Astrocyte of the cerebellum (primary cell): ENCODE measurements at places on chromosomes 12 and 14.

- no peak for DNase-seq
Observed at GRCh38 chr12:56190695-56191155, 1.4 kb upstream of the SMARCC2 start.

DNA sequence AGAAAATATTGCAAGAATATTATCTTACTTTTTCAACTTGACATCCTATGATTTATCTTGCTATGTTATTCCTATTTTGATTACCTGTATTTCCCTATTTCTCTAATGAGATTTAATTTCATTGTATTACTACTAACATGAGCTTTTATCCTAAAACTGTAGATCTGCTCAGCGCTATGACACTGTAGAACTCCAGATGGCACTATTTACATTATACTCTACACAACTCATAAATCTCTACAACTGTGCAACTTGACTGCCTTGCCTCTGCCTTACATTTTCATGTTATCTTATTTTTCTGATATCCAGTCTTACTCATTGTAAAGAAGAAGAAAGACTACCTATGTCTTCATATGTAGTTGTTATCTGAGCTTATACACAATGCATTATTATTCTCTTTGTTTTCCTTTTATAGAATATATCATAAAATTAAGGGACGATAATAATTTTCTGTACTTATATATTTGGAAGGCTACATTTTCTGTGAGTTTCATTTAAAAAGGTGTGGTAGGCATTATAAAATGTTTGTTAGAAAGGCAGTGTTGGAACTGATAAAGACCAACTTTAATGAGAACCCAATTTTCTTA is 24.1 kb downstream of the NUP37 start:
- peak; percentile 16 for DNase-seq

DNA sequence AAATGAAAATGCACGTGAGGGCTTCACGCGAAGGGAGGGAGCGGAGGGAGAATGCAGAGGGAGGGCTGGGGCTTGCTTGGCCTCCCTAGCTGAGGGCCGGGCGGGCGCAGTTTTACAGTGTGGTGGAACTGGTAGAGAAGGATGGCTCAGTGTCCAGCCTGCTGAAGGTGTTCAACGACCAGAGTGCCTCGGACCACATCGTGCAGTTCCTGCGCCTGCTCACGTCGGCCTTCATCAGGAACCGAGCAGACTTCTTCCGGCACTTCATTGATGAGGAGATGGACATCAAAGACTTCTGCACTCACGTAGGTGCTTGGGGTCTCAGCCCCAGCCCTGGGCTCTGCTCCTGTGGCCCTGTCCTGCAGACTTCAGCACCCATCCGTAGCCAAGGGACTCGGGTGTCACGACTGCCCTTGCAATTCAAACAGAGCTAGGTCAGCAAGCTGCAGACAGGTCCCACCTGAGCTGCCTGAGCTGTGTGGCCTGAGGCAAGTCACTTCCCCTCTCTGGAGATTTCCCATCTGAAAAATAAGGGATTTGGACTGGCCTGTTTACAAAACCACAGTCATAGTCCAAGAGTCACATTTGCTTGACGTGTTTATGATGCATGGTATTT is 18.4 kb downstream of the OTUB2 start:
- no peak for DNase-seq

GRCh38 chr12:2169489-2169888 is 116.7 kb downstream of the CACNA1C start:
- DNase-seq = no peak

DNA sequence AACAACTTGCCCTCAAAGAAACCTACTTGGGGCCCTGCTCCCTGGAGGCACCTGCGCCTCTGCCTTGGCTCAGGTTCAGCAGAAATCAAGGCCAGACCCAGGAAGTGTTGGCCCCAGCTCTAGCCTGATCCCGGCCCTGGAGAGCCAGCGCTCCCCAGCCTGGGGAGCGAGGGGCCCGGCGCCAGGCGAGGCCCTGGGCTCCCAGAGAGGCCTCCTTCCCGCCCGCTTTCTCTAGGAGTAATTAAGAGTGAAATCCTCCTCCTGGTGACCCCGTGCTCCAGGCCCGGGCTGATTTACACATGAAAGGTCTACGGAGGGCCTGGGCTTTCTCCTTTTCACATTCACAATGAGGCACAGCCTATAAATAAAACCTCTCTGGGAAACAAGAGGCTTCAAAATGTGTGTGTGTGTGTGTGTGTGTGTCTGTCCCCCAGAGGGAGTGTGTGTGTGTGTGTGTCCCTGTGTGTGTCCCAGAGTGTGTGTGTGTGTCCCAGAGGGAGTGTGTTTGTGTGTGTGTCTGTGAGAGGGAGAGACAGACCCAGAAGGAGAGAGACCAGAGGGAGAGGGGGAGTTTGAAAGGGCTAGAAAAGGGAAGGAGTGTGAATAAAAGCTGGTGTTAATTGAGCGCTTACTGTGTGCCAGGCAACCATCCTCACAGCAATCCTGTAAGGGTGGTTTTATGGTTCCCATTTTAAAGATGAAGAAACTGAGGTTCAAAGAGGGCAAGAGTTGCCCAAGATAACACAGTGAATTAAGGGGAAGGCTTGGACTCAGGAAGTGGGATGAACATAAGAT is 23.8 kb upstream of the COX6A1 start:
- DNase-seq = no peak

DNA sequence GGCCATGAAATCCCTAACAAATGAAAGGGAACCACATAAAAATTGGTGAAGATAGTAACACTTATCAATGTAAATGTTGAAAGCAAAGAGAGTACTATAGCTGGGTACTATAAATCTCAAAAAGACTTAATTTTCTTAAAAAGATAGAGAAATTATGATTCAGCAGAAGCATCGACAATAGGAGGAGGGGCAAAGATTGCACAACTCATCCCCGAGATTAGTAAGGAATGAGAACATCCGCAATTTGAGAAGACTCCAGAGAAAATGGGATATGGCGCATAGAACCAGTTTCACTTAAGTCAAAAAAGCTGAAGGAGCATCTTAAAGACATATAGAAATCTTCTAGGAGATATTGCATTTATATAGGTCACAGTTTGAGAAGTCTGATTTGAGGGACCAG is 220.2 kb upstream of the SLC16A7 start:
- no peak for DNase-seq

DNA sequence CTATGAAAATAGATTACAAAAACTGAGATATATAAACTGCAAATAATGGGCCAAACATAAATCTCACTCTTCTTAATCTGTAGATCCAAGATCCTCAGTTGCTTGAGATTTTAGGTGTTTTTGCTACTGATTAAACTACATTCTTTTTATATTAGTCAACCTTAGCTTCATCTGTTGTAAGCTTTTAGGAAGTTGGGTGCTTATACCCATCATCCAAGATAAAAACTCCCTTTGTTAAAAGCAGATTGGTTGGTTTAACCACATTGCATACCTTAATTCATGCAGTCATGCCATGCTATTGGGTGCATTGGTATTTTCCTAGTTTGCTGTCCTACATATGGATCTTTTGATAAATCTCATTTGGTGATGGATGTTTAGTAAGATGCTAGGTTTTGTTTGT is 46.2 kb upstream of the DIP2B start:
- DNase-seq = no peak

GRCh38 chr12:2402073-2402579 is 349.3 kb downstream of the CACNA1C start:
- DNase-seq = no peak

DNA sequence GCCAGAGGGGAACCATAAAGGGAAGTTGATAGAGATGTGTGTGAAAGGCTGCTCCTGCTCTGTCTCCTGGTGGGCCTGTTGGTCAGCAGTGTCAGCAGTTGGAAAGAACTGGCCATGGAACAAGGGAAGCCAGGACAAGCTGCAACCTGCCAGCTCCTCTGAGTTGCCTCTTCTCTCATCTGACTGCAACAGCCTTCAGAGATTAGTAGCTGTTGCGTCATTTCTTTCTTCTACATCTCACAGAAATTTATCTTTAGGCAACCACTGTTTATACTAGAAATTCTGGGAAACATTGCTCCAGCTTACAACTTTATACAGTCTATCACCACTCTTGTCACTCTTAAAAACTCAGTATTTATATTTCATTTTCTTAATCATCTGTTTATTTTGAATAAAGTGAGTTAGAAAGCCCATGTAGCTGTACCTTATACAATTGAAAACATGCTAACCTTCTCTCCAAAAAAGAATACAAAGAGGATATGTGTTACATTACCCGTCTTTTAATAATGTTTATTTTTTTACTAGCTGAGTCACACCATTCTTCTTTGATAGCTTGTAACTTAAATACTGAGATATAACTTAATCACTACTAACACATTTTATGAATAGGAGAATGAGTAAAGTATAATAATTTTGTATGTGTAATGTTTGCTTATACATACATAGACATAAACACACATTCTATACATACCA is 224.2 kb downstream of the LRFN5 start:
- no peak for DNase-seq

DNA sequence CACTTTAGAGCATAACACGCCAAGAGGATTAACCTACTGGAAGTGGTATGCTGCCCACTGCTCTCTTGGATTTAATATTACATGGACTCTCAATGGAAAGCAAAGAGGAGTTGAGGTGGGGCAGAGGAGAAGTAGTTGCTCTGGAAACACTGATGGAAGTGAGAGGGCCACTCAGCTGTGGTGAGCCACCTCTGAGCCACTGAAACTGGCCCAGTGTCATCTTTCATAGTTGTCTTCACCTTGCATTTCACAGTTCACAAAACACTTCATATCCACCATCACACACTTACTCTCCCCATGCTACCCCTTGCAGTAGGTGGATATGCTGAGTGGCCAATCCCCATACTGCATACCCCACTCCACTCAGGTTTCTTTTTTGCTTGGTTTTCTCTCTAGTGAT is 12.2 kb upstream of the PCED1B start:
- no peak for DNase-seq

- DNase-seq = no peak
Observed at GRCh38 chr12:123085730-123086487, 65.0 kb downstream of the PITPNM2 start.

DNA sequence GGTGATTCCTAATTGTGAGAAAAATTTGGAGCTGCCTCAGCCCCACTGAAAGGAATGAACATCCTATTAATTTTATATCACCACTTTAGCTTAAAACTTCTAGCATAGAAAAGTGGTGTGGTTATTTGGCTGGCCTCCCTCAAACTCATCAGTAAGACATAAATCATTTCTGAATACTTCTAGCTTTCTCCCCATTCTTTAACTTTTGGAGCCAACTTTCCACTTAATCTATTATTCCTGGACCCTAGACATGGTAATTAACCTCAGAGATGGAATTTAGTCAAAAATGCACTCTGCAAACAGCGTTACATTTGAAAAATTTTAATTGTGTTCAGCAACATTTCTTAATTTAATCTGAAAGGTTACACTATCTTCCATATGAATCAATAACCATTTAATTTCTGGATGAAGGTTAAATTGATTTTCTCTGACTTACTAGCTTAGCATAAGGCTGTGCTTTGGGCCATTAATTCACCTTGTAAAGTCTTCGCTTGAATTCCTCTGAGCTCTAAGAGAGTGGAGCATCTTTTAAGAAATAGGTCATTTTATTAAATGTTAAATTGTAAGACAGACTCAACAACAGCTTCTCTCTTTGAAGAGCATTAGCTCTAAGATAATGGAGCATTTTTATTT is 753.6 kb upstream of the STXBP6 start:
- no peak for DNase-seq

DNA sequence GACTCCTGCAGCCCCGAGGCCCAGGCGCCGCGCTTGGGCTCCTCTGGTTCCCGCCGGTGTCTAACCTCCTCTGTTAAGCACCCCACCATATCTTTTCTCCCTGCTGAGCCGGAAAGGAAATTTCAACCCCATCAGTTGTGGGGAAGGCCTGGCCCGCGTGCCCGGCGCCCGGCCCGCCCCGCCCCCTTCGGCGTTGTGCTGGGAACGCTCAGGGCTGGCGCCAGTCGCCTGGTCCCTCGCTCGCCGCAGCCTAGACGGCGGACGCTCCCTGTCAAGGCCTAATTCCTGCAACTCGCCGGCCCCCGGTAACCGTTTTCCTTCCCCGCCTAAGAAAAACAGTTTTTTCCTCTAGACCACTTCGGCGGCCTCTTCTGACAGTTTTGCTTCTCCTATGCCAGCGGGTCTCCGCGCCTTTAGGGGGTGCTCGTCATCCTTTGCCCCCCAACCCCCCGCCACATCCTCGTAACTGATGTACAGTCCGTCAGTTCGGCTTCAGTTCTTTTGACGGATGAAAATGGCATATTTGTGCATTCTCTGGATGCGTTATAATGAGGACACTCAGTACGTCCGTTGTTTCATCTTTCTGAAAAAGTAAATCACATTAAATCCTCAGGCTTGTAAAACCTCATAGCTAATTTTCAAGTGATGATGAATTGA is 506 bp upstream of the NAP1L1 start:
- DNase-seq = peak; percentile 20

GRCh38 chr14:62697461-62697860 is 347.8 kb downstream of the KCNH5 start:
- DNase-seq = no peak

DNA sequence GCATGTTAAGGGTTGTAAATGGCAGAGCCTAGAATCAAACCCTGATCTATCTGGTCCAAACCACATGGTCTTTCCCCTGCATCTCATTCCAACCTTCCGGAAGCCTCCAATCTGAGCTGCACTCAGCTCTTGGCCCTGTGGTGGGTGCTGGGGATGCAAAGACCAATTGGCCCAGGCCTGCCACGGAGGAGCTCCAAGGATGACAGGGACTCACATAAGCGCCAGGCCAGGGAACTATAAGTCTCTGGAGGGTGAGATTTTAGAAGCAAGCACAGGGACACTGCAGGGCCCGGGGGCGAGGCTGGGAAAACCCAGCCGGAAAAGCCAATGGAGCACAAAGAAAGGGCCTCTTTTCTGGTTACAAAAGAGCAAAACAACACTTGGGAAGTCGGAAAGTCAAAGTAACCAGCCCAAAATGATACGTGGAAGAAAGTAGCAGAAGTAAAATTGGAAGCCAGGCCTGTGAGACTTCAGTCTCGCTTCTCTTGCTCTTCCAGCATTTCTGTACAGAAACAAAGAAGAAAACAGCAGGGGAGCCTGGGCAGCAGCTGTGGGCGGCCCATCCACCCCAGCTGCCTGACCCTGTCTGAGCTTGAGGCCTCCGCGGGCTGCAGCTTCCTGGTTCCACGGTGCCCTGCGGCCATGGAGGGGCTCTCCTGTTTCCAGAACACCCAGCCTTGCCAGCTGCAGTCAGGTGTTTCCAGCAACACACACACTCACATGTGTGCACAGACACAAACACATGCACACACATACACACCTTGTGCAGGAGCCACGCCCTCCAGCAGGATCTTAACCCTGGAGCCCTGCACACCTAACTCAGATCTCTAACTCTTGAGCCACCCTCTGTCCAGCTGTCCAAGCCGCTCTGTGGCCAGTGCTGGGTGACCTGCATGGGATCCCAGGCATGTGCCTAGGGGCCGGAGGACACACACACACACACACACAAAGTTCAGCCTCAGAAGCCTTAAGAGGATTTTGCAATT is 178.2 kb downstream of the BCL11B start:
- peak; percentile 11 for DNase-seq

GRCh38 chr14:75946785-75947184 is 35.0 kb downstream of the TGFB3 start:
- no peak for DNase-seq

DNA sequence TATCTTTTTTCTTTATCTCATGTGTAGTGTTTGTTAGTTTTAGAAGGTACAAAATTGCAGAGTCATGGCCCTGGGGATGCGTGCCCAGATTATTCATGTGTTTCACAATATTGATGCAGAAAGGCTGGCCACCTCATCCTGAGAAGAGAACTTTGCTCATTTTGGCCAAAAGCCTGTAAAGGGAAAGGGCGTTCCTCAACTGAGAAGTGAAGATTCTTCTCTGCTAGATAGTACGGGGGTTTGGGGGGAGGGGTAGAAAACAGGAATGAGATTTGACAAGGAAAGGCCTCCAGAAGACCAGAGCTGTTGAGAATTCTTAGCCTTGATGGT is 1.7 kb downstream of the MGST1 start:
- DNase-seq = peak; percentile 79
